HCT116 (cell line): ENCODE measurements at places on chromosomes 2 and 18. TPM values are rescaled to one million over a fixed set of nuclear protein-coding genes. Genes with fewer than 3 reads are reported as not detected.

- no peaks in the 10 kb centered on the region; the same call in 1 of the 2 replicates for H3K27me3 ChIP-seq
- DNase-seq, result no peak
- H3K4me1 ChIP-seq, result peaks cover 17% of the 10 kb centered on the region
- H3K27ac ChIP-seq, result no peak overlapping the region
- H3K4me3 ChIP-seq, result no peak overlapping the region
Measured at GRCh38 chr2:96506016-96506906, 1.1 kb upstream of the NEURL3 start.

GRCh38 chr2:112606547-112606946 lies 22.1 kb downstream of the CHCHD5 start:
- no peaks in the 10 kb centered on the region for H3K36me3 ChIP-seq
- no peak overlapping the region for H3K27ac ChIP-seq

- DNase-seq, result no peak
- H3K27me3 ChIP-seq, result no peaks in the 10 kb centered on the region
- no peak overlapping the region for H3K4me3 ChIP-seq
- H3K27ac ChIP-seq, result no peak overlapping the region
- H3K4me1 ChIP-seq, result peaks cover 21% of the 10 kb centered on the region
- H3K36me3 ChIP-seq, result no peaks in the 10 kb centered on the region
Measured at GRCh38 chr2:240239325-240239724, 98.9 kb upstream of the OTOS start.

DNA sequence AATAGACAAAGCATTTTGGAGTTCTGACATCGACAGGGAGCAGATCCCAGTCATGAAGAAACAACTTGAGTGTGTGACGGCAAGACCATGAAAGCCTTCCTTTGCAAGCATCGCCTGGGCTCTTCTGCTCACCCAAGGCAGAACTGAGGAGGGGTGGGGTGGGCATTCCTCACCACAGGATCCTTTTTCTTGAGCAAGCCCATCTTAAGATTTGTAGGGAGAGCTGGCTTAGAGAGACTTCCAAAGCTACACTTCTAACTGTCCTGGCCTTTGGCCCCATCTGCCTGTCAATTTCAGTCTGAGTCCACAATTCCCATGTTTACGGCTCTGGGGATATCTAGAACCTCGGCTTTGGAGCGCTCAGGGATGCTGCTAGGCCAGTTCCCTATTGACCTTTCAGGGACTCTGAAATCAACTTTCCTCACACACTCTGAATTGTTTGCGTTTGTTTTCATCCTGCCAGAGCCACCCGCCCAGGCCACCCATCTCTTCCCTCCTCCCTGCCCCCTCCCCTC lies 3.7 kb downstream of the KLHL14 start:
- no peak overlapping the region for H3K4me3 ChIP-seq
- no peaks in the 10 kb centered on the region for H3K27me3 ChIP-seq
- DNase-seq, result no peak
- H3K27ac ChIP-seq, result no peak overlapping the region

GRCh38 chr2:120255986-120256650 lies 3.5 kb downstream of the RALB start:
- peaks cover 7% of the 10 kb centered on the region; the same call in 1 of the 2 replicates for H3K4me1 ChIP-seq
- no peak for DNase-seq
- H3K27ac ChIP-seq, result no peak overlapping the region
- H3K4me3 ChIP-seq, result no peak overlapping the region

GRCh38 chr2:144943986-144944385 lies 424.1 kb upstream of the ZEB2 start:
- no peaks in the 10 kb centered on the region for H3K36me3 ChIP-seq
- H3K4me3 ChIP-seq, result no peak overlapping the region
- peaks cover 4% of the 10 kb centered on the region; the same call in 1 of the 2 replicates for H3K4me1 ChIP-seq
- DNase-seq, result no peak
- no peaks in the 10 kb centered on the region for H3K27me3 ChIP-seq

- H3K36me3 ChIP-seq, result peaks cover 34% of the 10 kb centered on the region; the same call in 1 of the 2 replicates
- H3K27me3 ChIP-seq, result no peaks in the 10 kb centered on the region
- no peak overlapping the region for H3K4me3 ChIP-seq
- no peak for DNase-seq
- no peaks in the 10 kb centered on the region for H3K4me1 ChIP-seq
- no peak overlapping the region for H3K27ac ChIP-seq
Measured at GRCh38 chr2:71385012-71385411, 53.4 kb downstream of the ZNF638 start.

DNA sequence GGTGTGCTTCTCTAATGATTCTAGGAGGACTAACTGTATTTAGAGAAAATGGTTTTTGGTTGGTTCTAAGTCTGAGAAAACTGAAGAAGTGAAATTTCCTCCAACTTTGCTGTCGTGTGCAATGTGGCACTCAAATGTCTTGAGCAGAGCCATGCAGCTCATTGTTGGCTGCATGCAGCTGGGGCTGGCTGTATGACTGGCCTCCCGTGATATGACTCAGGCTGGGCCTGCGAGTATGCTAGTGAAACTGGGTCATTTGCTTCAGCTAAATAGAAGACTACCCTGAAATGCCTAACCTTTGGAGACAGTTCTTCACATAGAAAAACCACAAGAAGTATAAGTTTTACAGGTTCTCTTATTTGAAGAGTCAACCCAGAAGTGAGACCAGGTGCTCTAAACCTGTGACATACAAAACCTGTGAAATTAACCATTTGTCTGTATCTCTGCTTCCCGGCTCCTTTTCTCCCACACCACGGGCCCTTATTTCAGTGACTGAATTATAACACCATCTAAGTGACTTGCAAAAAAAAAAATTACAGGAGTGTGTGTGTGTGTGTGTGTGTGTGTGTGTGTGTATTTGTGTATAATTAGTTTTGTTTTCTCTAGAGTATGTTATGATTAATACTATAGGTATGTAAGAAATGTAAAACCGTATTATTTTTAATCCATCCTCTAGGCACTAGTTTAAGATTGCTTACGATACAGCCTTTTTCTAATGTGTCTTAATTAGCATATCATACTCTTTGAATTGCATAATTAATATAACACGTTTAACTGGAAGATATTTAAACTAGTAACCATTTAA lies 15.9 kb downstream of the POLI start:
- H3K4me3 ChIP-seq, result no peak overlapping the region
- H3K4me1 ChIP-seq, result peaks cover 11% of the 10 kb centered on the region
- H3K36me3 ChIP-seq, result peaks cover 6% of the 10 kb centered on the region; the same call in 1 of the 2 replicates
- DNase-seq, result no peak
- no peaks in the 10 kb centered on the region for H3K27me3 ChIP-seq

DNA sequence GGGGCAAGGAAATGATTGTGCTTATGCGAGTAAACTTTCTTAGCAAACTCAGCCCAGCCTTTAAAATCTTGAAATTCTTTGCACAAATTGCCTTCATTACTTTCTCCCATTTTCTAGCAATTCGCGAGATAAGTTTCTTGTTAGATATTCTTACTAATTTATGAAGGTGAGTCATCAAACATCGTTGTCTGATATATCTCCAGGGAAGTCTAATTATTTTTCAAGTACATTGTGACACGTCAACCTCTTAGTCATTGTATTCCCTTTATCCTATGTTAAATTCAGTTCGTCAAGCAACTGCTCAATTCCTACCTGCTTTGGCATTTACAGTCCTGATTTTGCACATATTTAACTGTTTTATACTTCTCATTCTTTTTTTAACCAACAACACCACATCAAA lies 854.5 kb upstream of the CRIM1 start:
- H3K36me3 ChIP-seq, result no peaks in the 10 kb centered on the region
- H3K4me1 ChIP-seq, result no peaks in the 10 kb centered on the region
- H3K4me3 ChIP-seq, result no peak overlapping the region

- DNase-seq, result no peak
- H3K4me1 ChIP-seq, result peaks cover 11% of the 10 kb centered on the region
- H3K27ac ChIP-seq, result no peak overlapping the region
- no peaks in the 10 kb centered on the region for H3K27me3 ChIP-seq
- H3K36me3 ChIP-seq, result no peaks in the 10 kb centered on the region
Measured at GRCh38 chr2:88036606-88037005, 19.0 kb downstream of the KRCC1 start.

DNA sequence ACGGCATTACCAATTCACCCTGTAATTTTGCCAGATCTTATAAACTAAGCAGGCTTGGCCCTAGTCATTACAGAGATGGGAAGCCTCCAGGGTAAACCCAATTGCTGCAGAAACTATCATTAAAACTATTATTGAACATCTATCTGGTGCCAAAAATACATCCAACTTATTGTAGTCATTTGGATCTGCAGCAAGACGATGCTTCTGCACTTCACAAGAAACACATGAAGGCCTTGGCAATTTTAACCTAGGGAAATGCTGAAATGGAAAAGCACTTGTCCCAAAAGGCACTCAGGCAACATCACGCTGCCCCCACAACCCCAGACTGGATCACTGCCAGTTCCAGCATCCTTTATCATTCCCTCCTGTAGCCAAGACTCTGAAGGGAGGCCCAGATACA lies 85.3 kb upstream of the ACVR2A start:
- H3K4me1 ChIP-seq, result no peaks in the 10 kb centered on the region
- H3K27me3 ChIP-seq, result no peaks in the 10 kb centered on the region
- no peak overlapping the region for H3K27ac ChIP-seq
- no peaks in the 10 kb centered on the region for H3K36me3 ChIP-seq

DNA sequence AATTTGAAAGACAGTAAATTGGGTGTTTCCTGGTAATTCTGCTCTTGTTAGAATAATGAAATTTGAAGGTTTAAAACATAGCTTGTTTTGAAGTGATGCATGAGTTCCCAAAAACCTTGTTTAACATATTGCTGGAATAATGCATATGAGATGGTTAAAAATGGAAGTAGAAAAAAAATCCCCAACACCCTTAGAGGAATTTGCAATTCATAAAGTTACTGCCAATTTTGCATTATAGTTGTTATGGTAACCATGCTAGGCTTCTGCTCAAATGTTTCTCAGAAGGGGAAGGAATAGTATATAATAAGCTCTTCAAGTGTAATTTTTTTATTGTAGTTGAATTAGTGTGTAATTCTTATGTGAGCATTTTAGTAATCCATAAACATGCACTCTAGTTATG lies 49.1 kb downstream of the FASTKD2 start:
- no peak overlapping the region for H3K27ac ChIP-seq
- no peaks in the 10 kb centered on the region for H3K36me3 ChIP-seq
- no peak for DNase-seq
- no peaks in the 10 kb centered on the region for H3K27me3 ChIP-seq
- H3K4me1 ChIP-seq, result no peaks in the 10 kb centered on the region

- no peak overlapping the region for H3K27ac ChIP-seq
- no peak overlapping the region for H3K4me3 ChIP-seq
- H3K4me1 ChIP-seq, result no peaks in the 10 kb centered on the region
- H3K36me3 ChIP-seq, result no peaks in the 10 kb centered on the region
Measured at GRCh38 chr2:241047253-241048010, 49.0 kb downstream of the SNED1 start.

NTSR2 gene
- total RNA-seq, result not detected

CABYR gene
- not detected for total RNA-seq

MERTK gene
- total RNA-seq, result 5.7 TPM

BUB1 gene
- total RNA-seq, result 80.2 TPM

DNAH6 gene
- total RNA-seq, result 1.6 TPM

SCN7A gene
- 0.07 TPM for total RNA-seq
